ENCODE measurements at places on chromosomes 2 and 18. TPM values are rescaled to one million over a fixed set of nuclear protein-coding genes. Genes with fewer than 3 reads are reported as not detected.

POTEF gene
- 0.23 TPM for total RNA-seq

SRD5A2 gene
- total RNA-seq = 0.23 TPM

ATOH8 gene
- 3.2 TPM for total RNA-seq

ERLEC1 gene
- 64.4 TPM for total RNA-seq

C2orf72 gene
- total RNA-seq = 46.1 TPM

IHH gene
- total RNA-seq = 0.69 TPM

CEP68 gene
- 39.9 TPM for total RNA-seq

IFIH1 gene
- total RNA-seq = 4.8 TPM

OTOS gene
- total RNA-seq = not detected

IL36B gene
- not detected for total RNA-seq

PSMA8 gene
- 0.46 TPM for total RNA-seq

OXER1 gene
- not detected for total RNA-seq

EIF4E2 gene
- 49.6 TPM for total RNA-seq

TDRD15 gene
- total RNA-seq = under 0.01 TPM

ARPC2 gene
- total RNA-seq = 164 TPM

GKN1 gene
- total RNA-seq = not detected

ANO7 gene
- 0.46 TPM for total RNA-seq

SLC16A14 gene
- 66.9 TPM for total RNA-seq

HOXD9 gene
- total RNA-seq = not detected

IL18R1 gene
- 0.46 TPM for total RNA-seq

EN1 gene
- 1.4 TPM for total RNA-seq

AMER3 gene
- total RNA-seq = 33.7 TPM

ANKRD62 gene
- total RNA-seq = 0.23 TPM

GBX2 gene
- 10.4 TPM for total RNA-seq

TET3 gene
- total RNA-seq = 18.9 TPM

COX5B gene
- total RNA-seq = 303 TPM

THAP4 gene
- total RNA-seq = 27.7 TPM

RASGRP3 gene
- total RNA-seq = 14.1 TPM

B3GNT7 gene
- total RNA-seq = 9.0 TPM

HS1BP3 gene
- 14.3 TPM for total RNA-seq

SLC25A12 gene
- total RNA-seq = 74.0 TPM

NGEF gene
- 65.0 TPM for total RNA-seq

ALLC gene
- total RNA-seq = not detected

EML6 gene
- 24.0 TPM for total RNA-seq

NEUROD1 gene
- 0.69 TPM for total RNA-seq

CYS1 gene
- 1.2 TPM for total RNA-seq

AQP12A gene
- total RNA-seq = not detected

PROM2 gene
- 2.1 TPM for total RNA-seq

SALL3 gene
- 18.9 TPM for total RNA-seq

ZNF385B gene
- total RNA-seq = 4.6 TPM

NYAP2 gene
- 16.1 TPM for total RNA-seq

WDPCP gene
- total RNA-seq = 42.4 TPM

MROH2A gene
- under 0.01 TPM for total RNA-seq

DCC gene
- total RNA-seq = 30.4 TPM

GCG gene
- total RNA-seq = not detected

C1QL2 gene
- total RNA-seq = 2.3 TPM

NT5C1B gene
- not detected for total RNA-seq

RGPD4 gene
- total RNA-seq = 0.23 TPM

MTCL1 gene
- total RNA-seq = 18.5 TPM
